RKO (cell line): ENCODE measurements at places on chromosomes 2 and 18.

- no peak for DNase-seq
Measured at GRCh38 chr2:84395820-84396219, 63.3 kb downstream of the SUCLG1 start.

DNA sequence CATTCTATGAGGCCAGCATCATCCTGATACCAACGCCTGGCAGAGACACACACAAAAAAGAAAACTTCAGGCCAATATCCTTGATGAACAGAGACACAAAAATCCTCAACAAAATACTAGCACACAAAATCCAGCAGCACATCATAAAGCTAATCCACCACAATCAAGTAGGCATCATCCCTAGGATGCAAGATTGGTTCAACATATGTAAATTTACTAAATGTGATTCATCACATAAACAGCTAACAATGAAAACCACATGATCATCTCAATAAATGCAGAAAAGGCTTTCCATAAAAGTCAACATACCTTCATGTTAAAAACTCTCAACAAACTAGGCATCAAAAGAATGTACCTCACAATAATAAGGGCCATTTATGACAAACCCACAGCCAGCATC is 65.3 kb downstream of the WDPCP start:
- no peak for DNase-seq

DNA sequence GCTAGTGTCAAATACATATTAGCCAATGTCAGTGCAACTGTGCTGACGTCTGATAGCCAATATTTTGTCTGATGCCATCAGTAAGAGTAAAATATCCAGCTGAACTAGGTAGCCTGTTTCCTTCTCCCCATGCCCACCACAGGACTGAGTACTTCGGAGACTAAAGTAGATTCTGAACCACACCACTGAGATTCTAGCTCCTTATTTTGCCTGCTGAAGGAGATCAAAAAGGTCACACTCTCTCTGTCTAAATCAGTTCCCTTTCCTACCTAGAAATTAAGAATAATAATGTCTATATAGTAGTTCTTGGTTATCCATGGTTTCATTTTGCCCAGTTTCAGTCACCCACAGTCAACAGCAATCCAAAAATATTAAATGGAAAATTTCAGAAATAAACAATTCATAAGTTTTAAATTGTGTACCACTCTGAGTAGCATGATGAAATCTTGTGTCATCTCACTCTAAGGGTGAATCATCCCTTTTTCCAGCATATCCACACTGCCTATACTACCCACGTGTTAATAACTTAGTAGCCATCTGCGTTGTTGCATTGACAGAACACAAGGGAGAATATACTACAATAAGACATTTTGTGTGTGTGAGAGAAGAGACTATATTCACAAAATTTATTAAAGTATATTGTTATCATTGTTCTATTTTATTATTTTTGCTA is 1043.3 kb upstream of the PIK3C3 start:
- DNase-seq: peak; percentile 70

DNA sequence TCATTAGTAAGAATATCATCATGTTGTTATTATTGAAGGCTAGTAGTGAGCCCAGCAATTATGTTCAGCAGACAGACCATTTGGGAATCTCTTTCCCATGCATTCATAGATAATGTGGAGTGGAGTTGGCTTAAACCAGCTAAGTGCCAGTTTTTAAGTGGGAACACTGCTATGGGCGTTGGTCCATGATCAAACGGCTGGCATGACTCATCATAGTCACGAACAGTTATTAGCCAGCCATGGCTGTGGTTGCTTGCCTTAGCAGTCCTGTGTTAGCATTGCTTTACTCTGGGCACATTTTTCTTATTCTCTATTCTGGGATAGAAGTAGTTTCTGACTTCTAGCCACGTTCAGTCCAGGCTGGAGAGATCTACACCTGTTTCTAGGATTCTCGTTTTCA is 17.7 kb downstream of the EIF4E2 start:
- DNase-seq: peak; percentile 22

DNA sequence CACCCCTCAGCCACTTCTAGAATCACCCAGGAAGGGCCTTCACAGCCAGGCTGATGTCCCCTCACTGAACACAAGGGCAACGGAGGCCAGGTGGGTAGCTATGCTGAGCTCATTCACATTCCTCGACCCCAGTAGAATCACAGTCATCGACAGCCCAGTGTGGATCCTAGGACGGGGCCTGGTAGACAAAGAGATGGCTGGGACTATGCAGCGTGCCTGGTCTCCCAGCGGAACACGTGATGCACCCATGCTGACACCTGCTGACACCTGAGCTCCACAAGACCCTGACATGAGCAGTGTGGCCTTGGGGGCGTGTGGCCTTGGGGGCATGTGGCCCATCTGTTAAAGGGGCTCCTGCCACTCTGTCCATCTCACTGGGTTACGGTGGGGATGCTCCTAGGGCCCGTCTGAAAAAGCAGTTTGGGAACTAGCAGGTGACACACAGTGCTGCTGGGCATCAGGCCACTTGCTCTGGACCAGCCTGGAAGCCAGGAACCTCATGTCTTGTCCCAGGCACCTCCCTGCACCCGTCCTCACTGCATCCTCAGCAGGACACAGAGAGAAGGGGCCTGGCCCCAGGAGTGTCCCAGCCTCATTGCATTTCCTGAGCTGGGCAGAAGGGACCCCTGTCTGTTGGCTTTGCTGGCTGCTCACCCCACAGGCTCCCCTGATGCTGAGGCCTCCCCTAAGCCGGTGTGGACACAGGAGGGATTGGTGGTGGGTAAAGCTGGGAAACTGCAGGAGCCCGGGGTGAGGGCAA is 9.7 kb downstream of the ECEL1 start:
- DNase-seq: no peak

DNA sequence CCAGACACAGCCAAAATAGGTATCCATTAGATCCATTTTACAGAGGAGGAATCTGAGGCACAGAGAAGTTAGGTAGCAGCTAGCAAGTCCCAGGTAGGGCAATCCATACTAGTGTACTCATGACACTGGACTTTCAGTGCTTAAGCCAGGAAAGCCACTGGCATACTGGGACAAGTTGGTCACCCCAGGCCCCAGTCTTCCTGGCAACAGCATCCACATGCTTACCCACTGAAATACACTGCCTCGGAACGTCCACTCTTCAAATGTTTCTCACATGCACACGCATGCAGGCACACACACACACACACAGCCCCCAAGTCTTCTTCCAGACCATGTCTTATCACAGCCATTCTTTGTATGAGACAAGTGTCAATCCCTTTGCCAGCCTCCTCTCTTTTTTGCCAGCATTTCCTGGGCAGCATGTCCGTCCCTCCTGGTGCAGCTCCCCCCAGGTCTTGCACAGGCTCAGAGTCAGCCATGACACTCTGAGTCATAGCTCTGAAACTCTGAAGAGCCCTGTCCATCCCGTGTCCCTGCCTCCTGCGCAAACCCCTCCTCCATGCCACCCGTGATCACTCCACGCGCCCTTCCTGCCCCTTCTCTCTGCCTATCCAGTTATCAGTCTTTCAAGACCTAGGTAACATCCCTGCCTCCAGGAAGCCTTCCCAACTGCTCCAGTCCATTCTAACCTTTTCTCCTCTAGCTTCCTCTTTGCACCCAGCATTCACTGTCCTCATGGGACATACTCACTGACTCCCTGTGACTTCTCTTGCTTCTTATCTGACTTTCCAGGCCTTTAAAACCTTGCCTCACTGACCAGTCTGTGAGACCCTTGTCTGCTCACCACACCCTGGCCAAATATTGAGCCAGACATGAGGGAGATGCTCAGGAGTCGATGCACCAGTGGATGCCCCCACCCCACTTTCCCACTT is 10.9 kb upstream of the TEX261 start:
- DNase-seq: no peak

DNA sequence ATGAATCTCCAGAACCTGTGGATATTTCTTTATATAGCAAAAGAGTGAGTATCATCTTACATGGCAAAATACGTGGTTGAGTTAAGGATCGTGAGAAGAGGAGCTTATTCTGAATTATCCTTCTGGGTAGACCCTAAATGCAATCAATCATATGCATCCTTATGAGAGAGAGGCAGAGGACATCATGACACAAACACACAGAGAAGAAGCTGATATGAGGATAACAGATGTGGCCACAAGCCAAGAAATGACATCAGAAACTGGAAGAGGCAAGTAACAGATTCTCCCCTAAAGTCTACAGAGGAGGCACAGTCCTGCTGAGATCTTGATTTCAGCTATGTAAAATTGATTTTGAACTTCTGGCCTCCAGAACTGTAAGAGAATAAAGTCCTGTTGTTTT is 730.2 kb upstream of the ZNF804A start:
- DNase-seq: no peak

- DNase-seq: no peak
Measured at GRCh38 chr18:69935319-69936190, 12.1 kb downstream of the CD226 start.

DNA sequence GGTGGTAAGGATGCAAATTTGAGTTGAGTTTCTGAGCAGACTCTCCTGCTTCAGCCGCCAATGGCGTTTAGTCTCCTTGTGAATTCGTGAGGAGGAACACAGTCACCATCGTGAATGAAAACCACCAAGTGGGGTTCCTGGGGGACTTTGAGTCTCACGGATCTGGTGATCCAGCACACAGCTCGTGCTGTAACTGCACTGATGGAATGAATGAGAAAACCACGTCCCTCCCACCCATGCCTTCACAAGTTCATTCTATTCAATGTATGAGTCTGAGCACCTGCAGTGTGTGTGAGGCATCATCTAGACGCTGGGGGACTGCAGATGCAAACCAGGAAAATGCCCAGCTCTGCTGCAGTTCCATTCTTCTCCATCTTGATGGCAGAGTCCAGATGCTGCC is 127.9 kb downstream of the PIEZO2 start:
- DNase-seq: no peak

DNA sequence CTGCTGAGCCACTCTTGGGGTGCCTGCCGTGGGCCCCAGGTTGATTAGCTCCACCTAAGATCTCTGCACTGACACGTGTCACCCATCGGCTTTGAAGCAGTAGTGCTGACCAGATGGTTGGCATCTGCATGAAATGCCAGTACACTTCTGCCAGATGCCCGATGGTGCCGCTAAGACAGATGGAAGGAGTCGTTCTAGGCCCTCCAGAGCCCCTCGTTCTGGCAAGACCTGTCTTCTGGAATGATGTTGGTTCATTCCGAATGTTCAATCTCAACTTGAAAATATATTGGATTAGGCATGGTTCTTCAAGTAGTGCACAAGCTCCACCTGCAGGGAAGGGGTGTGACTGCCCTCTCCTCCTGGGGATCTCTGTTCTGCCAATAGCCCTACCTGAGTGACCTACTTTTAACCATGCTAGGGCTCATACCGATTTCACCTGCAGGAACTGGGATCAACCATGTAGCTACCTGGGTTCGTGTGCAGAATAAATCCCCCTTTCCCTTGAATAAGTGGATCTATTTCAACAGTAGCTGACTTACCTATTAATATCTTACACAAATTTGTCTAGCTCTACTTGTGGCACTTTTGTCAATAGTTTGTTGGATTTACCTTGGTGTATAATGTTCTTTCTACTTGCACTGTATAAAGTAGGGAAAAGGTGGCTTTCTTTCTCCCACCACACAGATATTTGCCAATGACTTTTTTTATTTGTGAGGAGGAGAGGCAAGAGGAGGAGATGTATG is 342.6 kb downstream of the CTNNA2 start:
- peak; percentile 1 for DNase-seq

GRCh38 chr2:25324905-25325592 is 16.7 kb downstream of the DNMT3A start:
- DNase-seq: peak; percentile 15

DNA sequence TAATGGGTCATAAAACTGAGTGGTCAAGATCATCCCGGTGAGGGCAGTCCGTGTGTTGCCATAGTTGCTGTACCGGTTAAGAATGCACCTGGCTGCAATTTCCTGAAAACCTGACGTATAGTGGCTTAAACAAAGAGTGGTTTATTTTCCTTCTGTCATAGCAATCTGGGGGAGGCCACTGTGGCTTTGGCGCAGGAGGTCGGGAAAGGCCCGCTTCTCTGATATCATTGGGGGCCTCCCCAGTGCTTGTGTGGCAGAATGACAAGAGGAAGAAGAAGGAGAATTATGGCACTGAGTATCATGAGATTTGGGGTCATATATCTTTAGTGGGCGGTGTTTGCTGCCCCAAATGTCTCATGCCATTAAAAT is 4.4 kb downstream of the C2orf92 start:
- no peak for DNase-seq

DNA sequence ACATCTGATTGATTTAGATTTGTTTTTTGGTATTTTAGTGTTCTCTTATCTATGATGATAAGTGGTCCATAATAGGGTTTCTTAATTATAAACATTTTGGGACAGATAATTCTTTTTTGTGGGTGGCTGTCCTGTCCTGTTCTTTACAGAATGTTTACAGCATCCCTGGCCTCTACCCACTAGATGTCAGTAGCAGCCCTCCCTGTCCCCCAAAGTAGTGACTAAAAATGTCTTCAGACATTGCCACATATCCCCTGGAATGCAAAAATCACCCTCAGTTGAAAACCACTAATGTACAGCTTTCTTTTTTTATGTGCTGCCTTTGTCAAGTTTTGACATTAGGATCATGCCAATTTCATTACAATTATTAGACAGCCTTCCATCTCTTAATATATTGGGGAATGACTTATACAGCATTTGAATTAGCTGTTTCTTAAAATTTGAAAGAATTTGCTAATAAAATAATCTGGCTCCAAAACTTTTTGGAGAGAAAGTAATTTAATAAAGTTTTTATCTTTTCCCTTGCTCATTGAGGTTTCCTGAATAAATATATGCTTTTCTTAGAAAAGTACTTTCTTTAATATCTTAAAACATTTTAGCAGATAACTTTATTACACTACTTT is 19.5 kb downstream of the WIPF1 start:
- peak; percentile 66 for DNase-seq

- no peak for DNase-seq
Measured at GRCh38 chr18:35430721-35431373, 53.7 kb upstream of the ZNF396 start.

- peak; percentile 2 for DNase-seq
Measured at GRCh38 chr18:5582849-5583681, 39.3 kb upstream of the EPB41L3 start.

- DNase-seq: no peak
Measured at GRCh38 chr2:29372185-29372584, 257.0 kb downstream of the CLIP4 start.

- DNase-seq: no peak
Measured at GRCh38 chr2:40535972-40536371, 84.1 kb upstream of the SLC8A1 start.
